Pericardium fibroblast (primary cell): ENCODE measurements at places on chromosomes 7 and 10. TPM values are rescaled to one million over a fixed set of nuclear protein-coding genes. Genes with fewer than 3 reads are reported as not detected.

The KLF14 gene
- 0.34 and 0.58 TPM in 2 replicates for total RNA-seq

The ANK3 gene
- 13.8 and 40.6 TPM in 2 replicates for total RNA-seq

The TMEM176A gene
- 4.1 and 6.2 TPM in 2 replicates for total RNA-seq

The PRXL2A gene
- 11.3 and 12.2 TPM in 2 replicates for total RNA-seq

The PANK1 gene
- total RNA-seq: 4.4 and 10.6 TPM in 2 replicates

The PRRT4 gene
- total RNA-seq: 1.5 and 3.5 TPM in 2 replicates

The NPTX2 gene
- 0.51 and 10.4 TPM in 2 replicates for total RNA-seq

The PRSS37 gene
- total RNA-seq: not detected in 2 replicates

The ZNF736 gene
- 2.0 and 12.5 TPM in 2 replicates for total RNA-seq

The CUBN gene
- total RNA-seq: 0.47 and 0.77 TPM in 2 replicates

The PCLO gene
- total RNA-seq: 0.12 and 0.26 TPM in 2 replicates

The PPIA gene
- total RNA-seq: 2,009 and 2,711 TPM in 2 replicates

The SLC29A3 gene
- total RNA-seq: 2.5 and 3.0 TPM in 2 replicates

The MYO1G gene
- total RNA-seq: not detected in 2 replicates

The CCDC7 gene
- total RNA-seq: 2.7 and 3.3 TPM in 2 replicates

The OPALIN gene
- not detected in 2 replicates for total RNA-seq
